ENCODE measurements at places on chromosomes 13 and 19.

DNA sequence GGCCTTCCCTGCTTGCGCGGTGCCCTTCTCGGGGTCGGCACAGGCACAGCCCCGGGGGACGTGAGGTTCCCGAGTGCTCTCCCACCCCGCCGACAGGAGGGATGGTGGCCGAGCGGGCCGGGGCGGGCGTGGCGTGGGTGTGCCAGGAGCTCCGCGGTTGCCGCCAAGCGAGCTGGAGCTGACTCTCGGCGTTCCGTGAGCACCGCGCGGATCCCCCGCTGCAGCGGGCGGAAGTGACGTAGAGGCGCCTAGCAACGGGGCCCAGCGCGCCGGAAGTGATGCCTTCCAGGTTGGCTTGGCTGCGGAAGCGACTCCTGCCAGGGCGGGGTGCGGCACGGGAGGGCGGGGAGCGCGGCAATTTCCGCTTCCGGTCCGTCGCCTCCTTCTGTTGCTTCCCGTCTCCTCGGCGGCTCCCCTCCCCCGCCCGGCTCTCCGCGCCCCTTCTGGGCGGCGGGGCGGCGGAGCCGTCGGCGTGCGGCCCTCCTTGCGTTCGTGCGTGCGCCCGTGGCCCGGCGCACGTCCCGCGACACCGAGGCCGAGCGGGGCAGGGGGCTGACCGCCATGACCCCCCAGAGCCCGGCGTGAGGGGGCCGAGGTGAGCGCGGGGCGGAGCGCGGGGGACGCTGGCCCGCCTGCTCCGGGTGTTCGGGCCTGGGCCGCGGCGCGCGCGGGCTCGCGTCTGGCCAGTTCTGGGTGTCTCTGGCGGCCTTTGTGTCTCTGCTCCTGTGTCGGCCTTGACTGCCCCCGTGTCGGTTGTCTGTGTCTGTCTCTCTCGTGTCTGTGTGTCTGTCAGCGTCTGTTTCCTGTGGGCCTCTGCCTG, at the start of gene EPN1:
Gene EPN1 (plus strand): TSS at position 386 of the 820 bp plus-strand sequence. CDS start 3,402 bp downstream, outside the sequence.
- DNase-seq, result peak; percentile 97

DNA sequence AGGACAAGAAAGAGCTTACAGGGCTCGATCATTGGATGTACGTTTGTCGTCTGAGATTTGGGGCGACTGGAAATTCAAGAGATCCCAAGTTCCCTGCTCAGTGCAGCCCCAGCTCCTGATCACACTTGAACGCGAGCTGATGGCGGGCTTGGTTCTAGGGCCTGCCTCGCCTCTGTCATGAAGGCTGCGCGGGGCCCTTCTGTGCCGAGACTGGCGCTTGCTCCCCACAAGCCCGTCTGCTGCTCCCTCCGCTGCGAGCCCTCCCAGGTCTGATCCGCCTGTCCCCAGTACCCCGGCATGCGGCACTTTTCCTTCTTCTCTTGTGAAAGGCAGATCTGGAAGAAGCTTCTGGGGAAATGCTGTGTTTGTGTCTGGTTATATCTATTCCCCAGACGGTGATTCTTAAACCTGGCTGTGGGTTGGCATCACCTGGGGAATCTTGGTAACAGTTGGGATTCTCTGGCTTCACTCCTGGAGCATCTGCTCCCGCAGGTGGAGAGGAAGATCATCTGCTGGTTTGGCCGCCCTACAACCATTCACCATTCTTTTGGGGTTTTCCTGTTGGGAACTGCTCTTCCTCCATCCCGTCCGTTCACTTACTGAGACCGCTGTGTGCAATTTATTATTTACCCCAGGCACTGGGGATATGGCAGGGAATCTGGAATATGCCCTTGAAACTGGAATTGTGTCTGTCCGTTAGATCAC, 43.6 kb downstream of the SIPA1L3 start:
- DNase-seq, result no peak

- no peak for DNase-seq
These were observed 2.5 kb downstream of the LDLR start for GRCh38 chr19:11091703-11092153.

DNA sequence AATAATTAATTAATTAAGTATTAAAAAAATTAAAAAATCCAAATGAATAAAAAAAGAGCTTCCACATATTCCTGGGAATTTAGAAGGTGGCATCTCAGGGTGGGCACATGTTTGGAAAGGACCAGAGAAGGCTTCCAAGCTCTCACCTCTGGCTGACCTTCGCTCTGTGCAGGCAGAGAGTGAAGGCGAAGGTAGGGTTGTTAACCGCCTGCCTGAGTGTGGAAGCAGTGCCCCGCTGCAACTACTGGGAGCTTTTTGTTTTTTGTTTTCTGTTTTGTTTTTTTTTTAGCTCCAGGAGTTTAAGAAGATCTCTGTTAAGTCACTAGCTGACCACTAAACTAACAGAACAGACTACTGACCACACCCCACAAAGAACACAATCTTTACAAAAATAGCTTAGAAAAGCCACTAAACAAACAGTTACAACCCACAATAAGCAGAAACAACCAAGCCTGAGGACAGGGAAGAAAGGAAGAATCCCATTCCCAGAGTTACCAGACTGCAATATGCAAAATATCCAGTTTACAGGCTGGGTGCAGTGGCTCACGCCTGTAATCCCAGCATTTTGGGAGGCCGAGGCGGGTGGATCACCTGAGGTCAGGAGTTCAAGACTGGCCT, 11.4 kb downstream of the ZNF541 start:
- no peak for DNase-seq

DNA sequence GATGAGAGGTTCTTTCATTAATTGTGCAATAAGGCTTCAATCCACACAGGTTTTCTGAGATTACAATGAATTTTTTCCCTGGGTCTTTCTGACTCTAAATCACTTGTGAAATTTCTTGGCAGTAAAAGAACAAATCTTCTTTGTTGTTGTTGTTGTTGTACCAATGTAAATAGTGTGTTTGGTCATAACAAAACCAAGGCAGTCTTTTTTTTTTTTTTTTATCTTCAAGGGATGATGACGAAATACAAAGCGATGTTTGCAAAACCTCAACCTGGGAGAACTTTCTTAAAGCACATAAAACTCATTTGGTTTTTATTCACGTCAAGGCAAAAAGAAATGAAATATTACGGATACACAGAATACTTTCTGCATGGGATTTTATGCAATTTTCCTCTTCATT, 462.0 kb downstream of the LIG4 start:
- DNase-seq, result no peak

GRCh38 chr13:97802213-97802612, 151.3 kb upstream of the IPO5 start:
- no peak for DNase-seq

- no peak for DNase-seq
These were observed 83.9 kb downstream of the CCNA1 start for GRCh38 chr13:36516225-36516624.

- DNase-seq, result no peak
These were observed 64.5 kb downstream of the INSR start for GRCh38 chr19:7229735-7230134.

GRCh38 chr13:60689571-60689970, 292.6 kb downstream of the TDRD3 start:
- no peak for DNase-seq

DNA sequence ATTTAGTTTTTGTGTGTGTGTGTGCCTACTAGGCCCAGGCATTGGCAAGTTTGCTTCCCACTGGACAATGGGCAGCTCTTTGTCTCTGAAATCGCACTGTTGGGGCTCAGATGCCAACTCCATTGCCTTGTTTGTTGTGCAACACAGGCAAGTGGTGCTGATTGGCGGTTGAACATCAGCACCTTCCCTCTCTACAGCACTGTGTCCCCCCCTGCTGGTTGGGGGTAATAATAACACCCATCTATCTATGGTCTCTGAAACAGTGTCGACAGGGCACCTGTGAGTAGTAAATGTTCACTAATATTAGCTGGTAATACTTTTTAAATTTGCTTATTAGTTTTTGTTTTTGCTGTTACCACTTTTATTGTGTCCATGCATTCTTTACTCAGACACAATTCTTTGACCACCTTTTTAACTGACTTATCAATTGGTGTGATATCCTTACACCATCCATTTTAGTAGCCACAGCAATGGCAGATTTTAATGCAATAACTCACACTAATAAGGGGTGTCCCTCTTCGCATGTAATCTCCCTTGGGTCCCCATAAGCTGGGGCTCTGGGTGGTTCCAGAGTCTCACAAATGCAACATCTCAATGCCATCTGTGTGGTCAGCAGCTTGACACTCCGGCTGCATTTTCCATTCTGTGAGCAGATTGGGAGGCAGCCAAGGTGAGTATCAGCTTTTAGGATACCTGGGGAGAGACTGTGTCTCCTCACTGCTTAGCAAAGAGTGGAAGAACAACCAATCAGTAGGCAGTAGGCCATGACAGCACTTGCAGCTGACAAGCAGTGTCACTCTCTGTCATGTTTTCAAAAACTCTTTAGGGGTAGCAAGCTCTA, 47.7 kb upstream of the UQCRFS1 start:
- peak; percentile 31 for DNase-seq
